ENCODE measurements at places on chromosomes 7 and 10. TPM values are rescaled to one million over a fixed set of nuclear protein-coding genes. Genes with fewer than 3 reads are reported as not detected.
A peak's percentile ranks its signal among the peaks of the same experiment; 100 is the strongest.

GRCh38 chr10:95655571-95656290, 780 bp downstream of the ALDH18A1 start:
- peak; percentile 30 for DNase-seq

LIPF gene
- polyA plus RNA-seq: not detected

GRCh38 chr7:84900215-84900614, 286.6 kb downstream of the SEMA3D start:
- DNase-seq: no peak

DNA sequence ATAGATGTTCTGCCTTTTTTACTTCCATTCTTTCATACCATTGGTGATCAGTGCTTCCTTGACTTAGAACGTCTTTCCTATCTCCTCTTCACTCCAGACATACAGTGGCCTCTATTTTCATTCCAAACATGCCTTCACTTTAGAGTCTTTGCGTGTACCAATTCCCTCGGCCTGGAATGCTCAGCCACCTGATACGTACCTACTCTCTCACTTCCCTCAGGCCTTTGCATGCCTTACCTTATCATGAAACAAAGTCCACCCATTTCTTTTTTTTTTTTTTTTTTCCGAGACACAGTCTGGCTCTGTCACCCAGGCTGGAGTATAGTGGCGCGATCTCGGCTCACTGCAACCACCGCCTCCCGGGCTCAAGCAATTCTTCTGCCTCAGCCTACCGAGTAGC, 2.2 kb upstream of the CCNJ start:
- no peak for DNase-seq

DNA sequence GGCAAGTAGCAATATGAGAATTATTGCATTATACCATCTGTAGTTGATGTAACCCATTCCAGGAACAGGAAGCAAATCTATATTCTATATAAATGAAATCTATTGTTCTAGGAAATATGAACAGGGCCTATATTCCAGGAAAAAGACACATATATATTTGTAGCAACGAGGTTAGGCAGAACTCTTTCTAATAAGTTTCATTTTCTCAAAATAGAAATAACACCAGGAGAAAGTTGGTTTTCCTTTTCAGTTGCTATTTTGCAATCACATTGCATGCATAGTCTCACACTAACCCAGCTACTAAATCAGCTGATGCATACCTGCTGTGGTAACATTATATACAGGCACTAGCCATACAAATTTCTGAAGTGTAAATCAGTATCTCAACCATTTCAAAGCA, 6.2 kb upstream of the IFIT2 start:
- no peak for DNase-seq

FAM241B gene
- polyA plus RNA-seq: 7.0 TPM

- no peak for DNase-seq
Measured at GRCh38 chr7:35467456-35467978, 213.6 kb upstream of the TBX20 start.

DRGX gene
- polyA plus RNA-seq: not detected

DNA sequence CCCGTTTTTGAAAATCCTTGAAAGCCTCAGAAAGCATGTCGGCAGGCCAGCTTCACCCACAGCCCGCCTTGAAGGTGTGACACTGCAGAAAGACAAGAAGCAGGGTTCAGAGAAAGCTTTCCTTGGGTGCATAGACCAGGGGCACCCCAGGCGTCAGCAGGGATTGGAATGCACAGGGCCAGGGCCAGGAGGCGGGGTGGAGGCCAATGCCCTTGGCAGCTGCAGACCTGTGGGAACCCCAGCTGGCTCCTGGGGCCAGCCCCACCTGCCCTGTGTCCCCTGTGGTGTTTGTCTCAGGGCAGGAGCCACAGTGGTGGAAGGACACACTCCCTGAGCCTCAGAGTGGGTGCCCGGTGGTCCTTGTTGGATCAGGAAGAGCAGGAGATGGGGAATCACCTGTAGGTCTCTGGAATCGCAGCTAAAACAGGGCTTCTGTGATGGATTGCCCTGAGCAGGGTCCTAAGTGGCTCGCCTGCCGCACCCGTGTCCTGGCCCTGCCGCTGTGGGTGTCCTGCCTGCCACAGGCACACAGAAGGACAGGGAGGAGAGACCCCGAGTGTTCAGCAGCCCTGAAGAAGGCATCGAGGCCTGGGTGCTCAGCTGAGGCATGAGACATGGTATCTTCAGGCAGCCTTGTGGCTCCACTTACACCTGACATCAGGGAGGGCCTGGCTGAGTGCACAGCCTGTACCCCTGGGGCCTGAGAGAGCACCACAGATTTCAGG, 32.5 kb downstream of the ANXA8 start:
- no peak for DNase-seq

- DNase-seq: peak; percentile 73
Measured at GRCh38 chr7:4681886-4682620, at the start of gene FOXK1. Gene FOXK1 (plus strand): TSS chr7:4682295. CDS start chr7:4682309, 14 bp downstream.

DNA sequence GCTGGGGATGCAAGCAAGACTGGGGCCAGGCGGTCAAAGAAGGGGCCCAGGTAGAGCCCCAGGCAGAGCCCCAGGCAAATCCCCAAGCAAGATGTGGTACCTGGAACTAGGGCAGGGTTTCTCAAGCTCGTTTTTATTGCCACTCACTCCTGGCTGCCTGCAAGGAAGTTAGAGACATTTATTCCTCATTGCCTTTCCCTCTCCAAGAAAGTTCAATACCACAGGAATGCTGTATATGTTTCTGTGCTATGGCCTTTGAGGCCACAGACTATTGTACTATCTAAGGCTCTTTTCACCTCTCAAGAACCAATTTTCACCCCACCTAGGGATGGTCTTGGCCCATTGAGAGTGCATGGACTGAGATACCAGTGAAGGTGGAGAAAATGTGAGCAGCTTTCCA, 71.3 kb downstream of the TACC2 start:
- DNase-seq: no peak

TET1 gene
- polyA plus RNA-seq: 15.0 TPM

DNA sequence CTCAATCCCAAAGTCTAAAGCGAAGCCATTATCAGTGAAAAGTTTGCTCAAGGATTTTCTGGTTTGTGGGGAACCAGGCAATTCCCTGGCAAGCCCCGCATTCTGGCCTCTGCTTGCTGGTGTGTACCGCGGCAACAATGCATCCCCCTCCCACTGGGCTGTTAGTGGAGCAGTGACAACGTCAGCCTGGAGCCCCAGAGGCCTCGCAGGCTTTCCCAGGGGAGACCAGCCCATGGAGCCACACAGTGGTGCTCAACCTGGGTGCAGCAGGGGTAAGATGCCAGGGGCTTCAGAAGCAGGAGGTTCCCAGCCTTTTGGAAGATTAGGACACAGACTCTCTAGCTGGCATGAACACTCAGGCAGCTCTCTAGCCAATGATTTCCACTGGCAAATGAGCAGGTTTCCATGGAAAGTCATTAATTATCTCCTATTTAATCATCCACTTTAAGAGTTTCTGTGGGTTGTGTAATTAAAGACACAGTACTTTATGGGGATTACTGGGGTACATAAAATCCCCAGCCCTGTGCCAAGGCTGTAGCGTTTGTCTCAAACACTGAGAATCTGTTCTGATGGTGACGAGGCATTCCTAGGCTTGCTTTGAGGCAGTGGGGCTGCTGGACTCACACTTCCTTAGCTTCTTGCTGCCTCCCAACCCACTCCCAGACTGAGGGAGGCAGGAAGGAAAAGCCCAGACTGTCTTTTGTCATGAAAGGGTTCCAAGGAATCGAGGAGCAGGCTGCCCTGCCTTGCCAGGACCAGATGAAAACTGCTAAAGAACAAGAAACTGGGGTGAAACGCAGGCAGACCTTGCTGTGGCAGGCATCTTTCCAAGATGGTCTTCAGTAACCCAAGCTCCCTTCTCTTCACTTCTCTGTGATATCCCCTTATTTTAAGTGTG, 411.9 kb upstream of the SHH start:
- no peak for DNase-seq

DNA sequence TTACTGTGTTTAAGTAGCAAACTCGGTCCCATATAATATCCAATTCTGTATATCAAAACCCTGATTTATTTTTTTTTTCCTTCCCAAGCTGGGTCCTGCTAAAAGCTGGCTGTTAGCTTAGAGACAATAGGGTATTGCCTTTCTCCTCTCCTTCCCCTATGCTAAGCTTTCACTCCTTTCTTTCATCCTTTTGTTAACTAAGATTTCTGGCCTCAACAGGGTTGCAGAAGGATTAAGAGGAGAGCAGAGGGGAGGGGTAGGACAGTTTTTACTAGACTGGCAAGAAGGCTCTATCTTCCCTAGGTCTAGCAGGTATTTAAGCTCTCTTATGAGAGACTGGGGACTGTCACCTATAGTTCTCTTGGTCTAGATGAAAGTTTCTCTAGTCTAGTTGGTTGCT, 229.2 kb downstream of the KCND2 start:
- DNase-seq: no peak

DNA sequence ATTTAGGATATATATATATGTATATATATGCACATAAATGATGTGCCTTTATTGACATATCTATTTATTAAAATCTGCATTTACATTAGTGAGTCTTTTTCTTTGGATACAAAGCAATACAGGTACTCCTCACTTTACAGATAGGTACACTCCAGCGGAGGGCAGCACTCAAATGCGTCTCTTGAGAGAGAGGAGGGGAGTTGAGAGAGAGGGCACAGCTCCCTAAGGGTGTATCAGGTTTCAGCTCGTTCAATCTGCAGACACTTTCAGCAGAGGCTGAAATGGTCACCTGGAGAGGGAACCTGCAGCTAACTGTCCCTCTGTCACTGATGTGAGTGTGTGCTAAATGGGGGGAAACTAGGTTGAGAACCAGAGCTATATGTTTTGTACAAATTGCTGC, 21.5 kb downstream of the C10orf53 start:
- no peak for DNase-seq

DNA sequence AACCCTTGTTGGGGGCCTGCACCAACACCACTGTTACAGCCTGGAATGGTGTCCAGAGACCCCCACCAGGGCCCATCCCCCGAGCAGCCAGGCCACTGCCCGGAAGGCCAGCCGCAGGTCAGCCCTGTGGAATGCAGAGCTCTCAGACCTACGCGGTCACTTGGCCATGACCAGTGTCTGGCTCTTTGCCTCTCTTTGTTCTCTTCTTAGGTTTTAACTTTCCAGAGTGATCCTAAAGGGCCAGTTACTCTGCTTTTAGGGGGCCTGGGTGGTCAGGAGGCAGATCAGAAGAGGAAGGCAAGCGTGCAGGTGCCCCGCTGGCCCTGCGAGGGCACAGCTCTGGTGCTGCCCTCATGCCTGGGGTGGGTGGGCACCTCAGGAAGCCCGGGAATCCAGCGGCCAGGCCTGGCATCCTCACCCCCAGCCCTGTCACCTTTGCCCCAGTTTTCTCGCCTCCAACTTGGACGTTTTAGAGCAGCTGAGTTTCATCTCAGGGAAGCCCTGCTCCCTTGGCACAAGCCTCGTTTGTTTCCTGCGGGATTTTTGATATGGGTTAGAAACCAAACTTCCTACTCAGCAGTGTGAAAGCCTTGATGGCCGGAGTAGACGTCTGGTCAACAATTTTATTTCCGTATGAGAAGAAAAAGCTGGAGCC, 62.5 kb upstream of the CHST15 start:
- DNase-seq: no peak

DNA sequence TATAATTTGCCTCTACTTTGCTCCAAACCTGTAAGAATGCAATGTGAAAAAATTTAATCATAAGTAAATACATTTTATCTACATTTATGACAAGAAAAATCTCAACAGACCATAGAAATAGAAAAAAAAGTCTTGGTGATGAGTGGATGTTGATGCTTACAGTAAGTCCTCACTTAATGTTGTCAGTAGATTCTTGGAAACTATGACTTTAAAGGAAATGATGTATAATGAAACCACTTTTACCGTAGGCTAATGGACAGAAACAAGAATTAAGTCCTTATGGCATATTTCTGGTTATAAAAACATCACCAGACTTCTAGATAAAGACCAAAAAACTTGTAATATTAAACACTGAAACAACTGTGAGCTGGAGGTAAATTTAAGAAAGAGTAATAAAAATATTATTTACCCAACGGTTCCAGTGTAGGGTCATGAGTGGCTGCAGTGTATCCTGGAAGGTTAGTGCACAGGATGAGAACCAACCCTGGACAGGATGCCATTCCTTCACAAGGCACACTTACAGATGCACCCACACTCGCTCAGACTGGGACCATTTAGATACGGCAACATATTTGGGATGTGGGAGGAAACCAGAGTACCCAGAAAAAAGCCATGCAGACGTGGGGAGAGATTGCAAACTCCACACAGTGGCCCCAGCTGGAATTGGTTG, 76.3 kb downstream of the GLCCI1 start:
- no peak for DNase-seq

GRCh38 chr10:104002911-104003310, 36.0 kb downstream of the SLK start:
- DNase-seq: no peak

- DNase-seq: no peak
Measured at GRCh38 chr10:50404021-50404773, 152.9 kb upstream of the ASAH2 start.

GRCh38 chr10:49457686-49458085, 61.8 kb upstream of the DRGX start:
- peak; percentile 18 for DNase-seq

HOXA7 gene
- 4.3 TPM for polyA plus RNA-seq

- DNase-seq: peak; percentile 29
Measured at GRCh38 chr10:73159038-73159648, 8.7 kb downstream of the ECD start.

EMX2 gene
- polyA plus RNA-seq: not detected

DNA sequence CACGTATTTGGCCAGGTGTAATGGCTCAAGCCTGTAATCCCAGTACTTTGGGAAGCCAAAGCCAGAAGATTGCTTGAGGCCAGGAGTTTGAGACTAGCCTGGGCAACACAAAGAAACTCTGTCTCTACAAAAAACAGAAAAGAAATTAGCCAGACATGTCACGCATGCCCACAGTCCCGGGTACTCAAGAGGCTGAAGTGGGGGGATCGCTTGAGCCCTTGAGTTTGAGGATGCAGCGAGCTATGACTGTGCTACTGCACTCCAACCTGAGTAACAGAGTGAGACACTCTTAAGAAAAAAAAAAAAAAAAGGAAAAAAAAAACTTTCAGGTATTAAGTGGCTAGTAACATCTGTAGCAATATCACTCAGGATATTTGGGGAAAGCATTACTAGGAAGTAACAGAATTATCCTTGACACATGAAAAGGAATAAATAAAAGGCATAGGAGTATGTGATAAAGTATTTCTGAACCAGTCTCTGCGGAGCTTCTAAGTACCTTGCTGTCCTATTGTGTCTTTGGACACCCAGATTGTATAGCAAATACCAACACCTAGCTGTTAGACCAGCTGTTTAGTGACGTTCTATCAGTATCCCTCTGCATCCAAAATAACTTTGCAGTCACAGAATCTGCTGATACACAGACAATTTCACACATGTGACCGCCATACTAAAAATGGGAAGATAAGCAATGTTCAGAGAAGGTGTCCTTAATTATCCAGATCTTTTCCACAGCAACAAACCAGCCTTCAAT, 74.4 kb downstream of the CYTH3 start:
- DNase-seq: no peak
